Stimulated activated CD4-positive, alpha-beta T cell treated with anti-CD3 and anti-CD28 coated beads, Interleukin-1b, Interleukin-23, amount 100 ng/mL, for 1 hour (primary cell): ENCODE measurements at places on chromosomes 4 and X.

DNA sequence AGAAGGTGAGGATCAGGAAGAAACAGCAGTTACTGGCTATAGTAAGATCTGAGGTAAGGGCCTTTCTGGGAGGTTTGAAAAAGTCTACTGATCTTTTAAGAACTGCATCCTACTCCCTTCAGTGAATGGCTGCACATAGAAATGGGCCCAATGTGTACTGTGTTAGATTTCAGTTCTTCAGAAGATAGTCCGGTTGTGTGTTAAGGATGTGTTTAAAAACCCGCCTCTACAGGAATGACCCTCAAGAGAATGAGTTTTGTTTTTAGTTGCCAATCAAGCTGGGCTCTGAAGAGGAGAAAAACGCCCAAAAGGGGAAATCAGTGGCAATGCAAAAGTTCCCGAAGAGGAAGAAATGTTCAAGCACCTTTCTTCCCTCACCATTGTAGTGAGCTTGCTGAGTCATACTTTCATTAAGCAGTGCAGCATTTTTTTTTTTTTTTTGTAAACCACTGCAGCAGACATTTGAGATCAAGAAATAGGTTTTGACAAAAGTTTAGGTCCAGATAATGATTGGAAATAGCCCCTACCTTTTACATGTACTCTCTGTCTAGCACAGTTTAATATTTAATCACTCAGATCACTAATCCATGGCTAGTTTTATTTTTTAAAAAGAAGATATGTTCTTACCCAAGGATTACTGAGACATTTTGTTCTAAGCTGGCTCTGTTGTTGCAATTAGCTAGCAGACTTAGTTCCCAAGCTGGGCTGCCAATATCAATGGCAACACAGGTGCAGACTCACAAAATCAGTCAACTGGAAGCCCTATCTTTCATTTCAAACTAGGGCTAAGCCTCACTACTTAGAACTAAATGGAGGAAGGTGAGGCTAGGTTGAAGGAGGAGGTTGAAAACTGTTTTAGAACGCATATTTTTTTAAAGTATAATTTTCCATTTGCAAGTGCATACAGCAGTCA lies 7.0 kb upstream of the TRPC5OS start:
- DNase-seq: no peak

- no peak for DNase-seq
These were observed 120.2 kb downstream of the KLHL13 start for GRCh38 chrX:117996408-117996807.

DNA sequence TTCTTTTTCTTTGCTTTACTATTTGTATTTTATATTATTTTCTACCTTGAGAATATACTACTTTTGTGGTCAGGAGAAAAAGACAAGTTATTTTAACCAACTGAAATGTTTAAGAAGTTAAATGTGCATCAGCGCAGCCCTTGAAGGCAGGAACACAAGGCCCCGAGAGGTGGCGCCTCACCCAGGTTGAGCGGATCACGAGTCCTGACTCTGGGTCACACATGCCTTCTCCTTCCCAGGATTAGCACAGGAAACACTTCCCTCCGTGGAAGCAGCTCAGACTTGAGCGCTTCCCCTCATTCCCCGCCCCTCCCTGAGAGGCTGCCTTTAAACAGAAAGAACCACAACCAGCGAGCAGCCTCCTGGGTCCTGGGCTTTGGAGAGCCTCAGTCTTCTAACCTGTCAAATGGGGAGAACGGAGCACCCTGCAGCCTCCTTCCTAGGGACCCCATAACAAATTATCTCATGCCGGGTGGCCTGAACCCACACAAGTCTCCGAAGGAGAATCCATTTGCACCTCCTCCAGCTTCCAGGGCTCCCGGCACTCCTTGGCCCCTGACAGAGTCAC lies 217.6 kb downstream of the AFAP1 start:
- no peak for DNase-seq

GRCh38 chr4:150250293-150250997 lies 172.2 kb downstream of the DCLK2 start:
- DNase-seq: no peak

- no peak for DNase-seq
These were observed 1951.8 kb upstream of the ADGRL3 start for GRCh38 chr4:59248313-59248712.

DNA sequence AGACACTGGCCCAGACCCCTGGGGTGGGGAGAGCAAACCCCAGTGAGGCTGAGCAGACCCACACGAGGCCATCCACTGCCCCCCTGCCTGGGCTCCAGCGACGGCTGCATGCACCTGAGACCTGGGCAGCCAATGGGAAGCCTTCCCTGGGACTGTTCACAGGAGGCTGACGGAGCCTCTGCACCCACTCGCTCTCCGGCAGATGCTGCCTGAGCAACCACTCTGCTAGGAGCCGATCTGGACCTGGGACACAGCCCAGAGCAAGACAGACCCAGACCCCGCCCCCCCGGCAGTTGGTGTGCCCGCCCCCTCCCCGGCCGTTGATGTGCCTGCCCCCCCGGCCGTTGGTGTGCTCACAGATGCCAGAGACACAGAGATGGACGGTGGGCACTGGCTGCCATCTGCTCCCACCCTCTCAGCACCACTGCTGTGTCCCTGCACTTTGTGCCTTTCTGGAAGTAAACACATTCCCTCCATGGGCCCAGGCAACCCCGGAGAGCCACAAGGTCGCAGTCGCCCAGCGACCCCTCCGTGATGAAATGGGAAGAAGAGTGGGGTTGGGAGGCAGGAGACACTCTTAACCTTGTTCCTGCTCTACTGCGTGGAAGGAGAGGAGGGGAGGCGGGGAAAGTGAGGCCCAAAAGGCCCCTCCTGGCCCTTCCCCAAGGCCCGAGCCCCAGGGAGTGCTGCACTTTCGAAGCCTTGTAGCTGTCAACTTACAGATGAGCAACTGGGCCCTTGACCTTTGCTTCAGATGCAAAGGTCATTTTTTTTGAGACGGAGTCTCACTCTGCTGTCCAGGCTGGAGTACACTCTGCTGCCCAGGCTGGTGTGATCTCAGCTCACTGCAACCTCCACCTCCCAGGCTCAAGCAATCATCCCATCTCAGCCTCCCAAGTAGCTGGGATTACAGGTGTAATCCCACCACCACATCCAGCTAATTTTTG lies 62.0 kb downstream of the ZFYVE28 start:
- DNase-seq: no peak
